ENCODE measurements at places on chromosomes 3 and 15. TPM values are rescaled to one million over a fixed set of nuclear protein-coding genes. Genes with fewer than 3 reads are reported as not detected.
A peak's percentile ranks its signal among the peaks of the same experiment; 100 is the strongest.

GRCh38 chr15:80939216-80939615 is 50.4 kb downstream of the MESD start:
- H3K36me3 ChIP-seq = no peaks in the 10 kb centered on the region
- H3K4me3 ChIP-seq = no peak overlapping the region
- no peak overlapping the region for H3K27ac ChIP-seq
- no peak for DNase-seq
- H3K4me1 ChIP-seq = no peaks in the 10 kb centered on the region
- no peaks in the 10 kb centered on the region for H3K27me3 ChIP-seq

GRCh38 chr3:29515451-29515850 is 234.6 kb downstream of the RBMS3 start:
- no peaks in the 10 kb centered on the region for H3K27me3 ChIP-seq
- no peaks in the 10 kb centered on the region for H3K4me1 ChIP-seq
- no peak for DNase-seq
- H3K27ac ChIP-seq = no peak overlapping the region
- H3K36me3 ChIP-seq = no peaks in the 10 kb centered on the region

GRCh38 chr3:116391296-116392201 is 53.7 kb downstream of the LSAMP start:
- H3K36me3 ChIP-seq = no peaks in the 10 kb centered on the region
- H3K4me3 ChIP-seq = no peak overlapping the region
- no peak for DNase-seq
- H3K27me3 ChIP-seq = no peaks in the 10 kb centered on the region

DNA sequence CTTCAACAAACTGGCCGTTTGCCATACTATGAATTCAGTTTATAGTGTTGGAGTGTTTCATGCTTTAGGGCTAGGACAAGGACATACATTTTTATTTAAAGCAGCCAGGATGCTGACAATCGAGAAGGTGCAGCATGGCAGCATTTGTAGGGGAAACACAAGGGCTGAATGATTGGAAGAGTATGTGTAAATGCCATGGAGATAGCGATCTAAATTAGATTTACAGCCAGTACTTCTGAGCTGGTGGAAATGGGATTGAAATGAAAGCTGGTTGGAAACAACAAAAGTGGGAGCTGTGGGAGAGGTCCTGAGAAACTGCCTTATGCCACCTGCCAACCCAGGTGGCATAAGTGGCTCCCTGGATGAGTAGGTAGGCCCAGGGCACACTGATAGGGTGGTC is 209.9 kb upstream of the MRPL3 start:
- H3K36me3 ChIP-seq = no peaks in the 10 kb centered on the region
- no peak overlapping the region for H3K4me3 ChIP-seq

GRCh38 chr3:67383379-67383778 is 271.0 kb downstream of the SUCLG2 start:
- no peak overlapping the region for H3K27ac ChIP-seq
- H3K4me1 ChIP-seq = no peaks in the 10 kb centered on the region
- H3K4me3 ChIP-seq = no peak overlapping the region
- no peaks in the 10 kb centered on the region for H3K27me3 ChIP-seq
- no peaks in the 10 kb centered on the region for H3K36me3 ChIP-seq
- DNase-seq = no peak

DNA sequence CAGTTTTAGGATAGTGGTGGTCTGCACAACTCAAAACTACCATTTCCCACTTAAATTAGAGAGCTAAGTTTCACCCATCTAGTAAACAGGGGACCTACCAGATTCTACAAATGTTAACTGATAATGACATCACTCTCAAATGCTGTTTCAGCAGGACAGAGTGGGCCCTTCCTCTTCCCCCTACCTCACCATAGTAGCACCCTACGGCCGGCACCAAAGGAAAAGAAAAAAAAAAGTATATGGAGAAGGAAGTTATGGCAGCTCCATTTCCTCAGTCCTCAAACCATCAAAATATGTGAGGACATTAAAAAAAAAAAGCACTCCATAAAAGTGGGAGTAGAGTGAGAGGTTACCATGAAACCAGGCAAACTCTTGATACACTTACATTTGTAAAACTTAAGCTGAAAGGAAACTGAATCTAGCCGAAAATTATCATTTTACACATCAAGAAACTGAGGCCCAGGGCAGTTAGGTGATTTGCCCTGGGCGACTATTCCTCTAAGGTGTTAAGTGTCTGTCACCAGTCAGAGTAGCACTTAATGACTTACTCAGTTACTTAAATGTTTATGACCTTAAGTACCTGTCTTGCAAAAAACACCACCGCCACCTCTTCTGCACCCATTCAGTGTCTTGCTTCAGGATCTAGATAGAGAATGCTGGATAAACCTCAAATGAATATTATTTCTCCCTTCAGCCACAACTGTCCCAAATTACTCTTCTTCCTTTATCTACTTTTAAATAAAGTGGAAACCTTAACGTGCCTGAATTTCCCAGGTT is 2.7 kb downstream of the MSL2 start:
- H3K4me3 ChIP-seq = peak overlapping the region; percentile 75

DNA sequence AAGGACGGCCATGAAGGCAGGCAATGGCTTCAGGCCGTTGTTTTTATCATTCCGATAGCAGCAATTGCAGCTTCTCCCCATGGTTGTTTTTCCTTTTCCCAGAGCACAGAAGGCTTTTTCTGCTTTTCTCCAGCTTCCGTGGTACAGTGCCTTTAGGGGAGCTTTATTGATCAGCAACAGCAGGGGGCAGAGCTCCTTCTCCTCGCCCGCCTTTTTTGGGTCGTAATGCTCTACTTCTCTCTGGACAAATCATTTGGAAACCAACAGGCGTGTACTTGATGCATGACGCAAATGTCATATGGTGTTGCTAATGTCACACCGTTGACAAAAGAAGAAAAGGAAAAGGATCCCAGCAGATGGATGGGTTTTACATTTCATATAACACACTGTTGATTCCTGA is 79.7 kb upstream of the SNRK start:
- H3K4me1 ChIP-seq = no peaks in the 10 kb centered on the region
- no peaks in the 10 kb centered on the region for H3K36me3 ChIP-seq
- no peak overlapping the region for H3K27ac ChIP-seq
- no peak overlapping the region for H3K4me3 ChIP-seq
- no peaks in the 10 kb centered on the region for H3K27me3 ChIP-seq

DNA sequence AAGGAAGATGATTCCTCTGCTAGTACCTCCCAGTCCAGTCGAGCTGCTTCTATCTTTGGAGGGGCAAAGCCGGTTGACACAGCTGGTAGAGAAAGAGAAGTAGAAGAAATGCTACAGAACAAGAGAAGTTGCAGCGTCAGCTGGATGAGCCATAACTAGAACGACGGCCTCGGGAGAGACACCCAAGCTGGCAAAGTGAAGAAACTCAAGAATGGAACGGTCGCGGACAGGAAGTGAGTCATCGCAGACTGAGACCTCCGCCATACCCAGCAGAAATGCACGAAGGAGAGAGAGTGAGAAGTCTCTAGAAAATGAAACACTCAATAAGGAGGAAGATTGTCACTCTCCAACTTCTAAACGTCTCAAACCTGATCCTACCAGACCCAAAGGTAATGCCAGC is 19.0 kb upstream of the PARP14 start:
- H3K4me1 ChIP-seq = no peaks in the 10 kb centered on the region
- H3K27me3 ChIP-seq = no peaks in the 10 kb centered on the region
- no peaks in the 10 kb centered on the region for H3K36me3 ChIP-seq

DNA sequence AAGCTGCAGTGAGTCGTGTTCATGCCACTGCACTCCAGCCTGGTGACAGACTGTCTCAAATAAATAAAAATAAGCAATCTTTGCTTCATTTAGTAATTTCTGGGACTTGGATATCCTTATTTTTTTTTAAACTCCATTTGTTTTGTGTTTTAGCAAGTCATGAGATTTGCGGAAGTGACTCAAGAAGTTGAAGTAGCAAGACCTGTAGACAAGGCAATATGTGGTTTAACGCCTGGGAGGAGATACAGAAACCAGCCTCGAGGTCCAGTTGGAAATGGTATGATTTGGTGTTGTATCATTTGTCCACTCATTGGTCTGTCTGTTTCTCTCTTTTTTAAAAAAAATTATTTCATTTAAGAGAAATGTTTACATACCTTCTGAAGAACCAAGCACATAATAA is 16.6 kb upstream of the RPLP1 start:
- H3K4me3 ChIP-seq = no peak overlapping the region
- no peak overlapping the region for H3K27ac ChIP-seq
- no peaks in the 10 kb centered on the region for H3K27me3 ChIP-seq
- DNase-seq = no peak

- peaks cover 18% of the 10 kb centered on the region for H3K4me1 ChIP-seq
- no peaks in the 10 kb centered on the region for H3K27me3 ChIP-seq
- no peaks in the 10 kb centered on the region for H3K36me3 ChIP-seq
Observed at GRCh38 chr15:68633231-68634121, 54.7 kb downstream of the CORO2B start.

DNA sequence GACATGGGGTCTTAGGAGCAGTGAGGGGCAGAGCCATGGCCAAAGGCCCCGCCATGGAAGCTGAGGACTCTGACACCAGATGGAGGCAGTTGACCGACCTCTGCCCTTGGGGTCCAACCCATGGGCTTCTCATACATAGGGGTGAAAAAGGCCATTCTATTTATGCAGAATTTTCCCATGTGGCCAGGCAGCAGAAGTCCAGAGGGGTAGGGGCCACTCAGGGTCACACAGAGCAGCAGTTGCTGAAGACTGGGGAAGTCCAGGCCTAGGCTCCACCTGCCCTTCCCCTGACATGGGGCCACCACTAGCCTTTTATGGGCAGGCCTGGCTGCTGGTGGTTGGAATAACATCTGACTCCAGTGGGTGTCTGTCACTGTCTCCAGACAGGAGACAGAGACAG is 6.4 kb downstream of the PRSS50 start:
- H3K4me1 ChIP-seq = no peaks in the 10 kb centered on the region
- H3K4me3 ChIP-seq = no peak overlapping the region
- H3K27me3 ChIP-seq = no peaks in the 10 kb centered on the region
- no peaks in the 10 kb centered on the region for H3K36me3 ChIP-seq
- peak; percentile 3 for DNase-seq

- H3K4me3 ChIP-seq = no peak overlapping the region
- DNase-seq = no peak
- no peak overlapping the region for H3K27ac ChIP-seq
- no peaks in the 10 kb centered on the region for H3K36me3 ChIP-seq
- H3K27me3 ChIP-seq = no peaks in the 10 kb centered on the region
Observed at GRCh38 chr3:40073310-40074007, 236.0 kb upstream of the EIF1B start.

DNA sequence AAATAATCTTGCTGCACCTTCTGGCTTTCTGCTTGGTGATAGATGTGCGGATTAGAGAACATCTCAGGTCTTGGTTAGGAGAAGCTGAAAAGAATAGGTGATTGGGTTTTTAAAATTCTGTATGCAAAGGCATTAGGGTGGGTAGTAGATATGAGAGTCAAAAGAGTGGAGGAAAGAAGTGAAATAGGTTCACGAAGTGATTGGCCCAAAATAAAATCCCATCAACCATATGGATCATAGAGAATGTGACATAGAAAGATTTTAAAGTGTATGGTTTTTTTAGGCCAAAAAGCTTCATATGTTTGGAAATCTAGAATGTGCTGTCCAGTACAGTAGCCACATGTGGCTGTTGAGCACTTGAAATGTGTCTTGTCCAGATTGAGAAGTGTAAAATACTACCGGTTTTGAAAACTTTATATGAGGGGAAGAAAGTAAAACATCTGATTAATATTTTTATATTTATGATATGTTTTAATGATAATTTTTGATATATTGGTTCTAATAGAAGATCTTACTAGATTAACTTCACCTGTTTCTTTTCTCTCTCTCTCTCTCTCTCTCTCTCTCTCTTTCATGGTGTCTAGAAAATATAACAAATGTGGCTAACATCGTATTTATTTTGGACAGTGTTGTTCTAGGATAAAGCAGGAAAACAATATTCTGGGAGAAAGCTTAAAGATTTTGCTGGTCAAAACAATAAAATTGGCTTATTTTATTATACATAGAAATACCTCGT is 2.9 kb downstream of the MBNL1 start:
- no peak for DNase-seq
- H3K4me3 ChIP-seq = peak overlapping the region; percentile 58
- no peaks in the 10 kb centered on the region for H3K36me3 ChIP-seq

GRCh38 chr3:173685456-173685855 is 287.9 kb downstream of the NLGN1 start:
- no peaks in the 10 kb centered on the region for H3K27me3 ChIP-seq
- no peak for DNase-seq
- no peak overlapping the region for H3K4me3 ChIP-seq
- H3K4me1 ChIP-seq = no peaks in the 10 kb centered on the region
- no peaks in the 10 kb centered on the region for H3K36me3 ChIP-seq

The RYR3 gene
- 64.0 TPM for total RNA-seq

The CPNE9 gene
- total RNA-seq = not detected

The TM2D3 gene
- total RNA-seq = 14.7 TPM

The GXYLT2 gene
- 74.1 TPM for total RNA-seq

Data from uterus (tissue), 4 donors.